NCI-H510A treated with DMSO at 0.1 percent for 48 hours (cell line): ENCODE measurements at places on chromosomes 13 and 19.

DNA sequence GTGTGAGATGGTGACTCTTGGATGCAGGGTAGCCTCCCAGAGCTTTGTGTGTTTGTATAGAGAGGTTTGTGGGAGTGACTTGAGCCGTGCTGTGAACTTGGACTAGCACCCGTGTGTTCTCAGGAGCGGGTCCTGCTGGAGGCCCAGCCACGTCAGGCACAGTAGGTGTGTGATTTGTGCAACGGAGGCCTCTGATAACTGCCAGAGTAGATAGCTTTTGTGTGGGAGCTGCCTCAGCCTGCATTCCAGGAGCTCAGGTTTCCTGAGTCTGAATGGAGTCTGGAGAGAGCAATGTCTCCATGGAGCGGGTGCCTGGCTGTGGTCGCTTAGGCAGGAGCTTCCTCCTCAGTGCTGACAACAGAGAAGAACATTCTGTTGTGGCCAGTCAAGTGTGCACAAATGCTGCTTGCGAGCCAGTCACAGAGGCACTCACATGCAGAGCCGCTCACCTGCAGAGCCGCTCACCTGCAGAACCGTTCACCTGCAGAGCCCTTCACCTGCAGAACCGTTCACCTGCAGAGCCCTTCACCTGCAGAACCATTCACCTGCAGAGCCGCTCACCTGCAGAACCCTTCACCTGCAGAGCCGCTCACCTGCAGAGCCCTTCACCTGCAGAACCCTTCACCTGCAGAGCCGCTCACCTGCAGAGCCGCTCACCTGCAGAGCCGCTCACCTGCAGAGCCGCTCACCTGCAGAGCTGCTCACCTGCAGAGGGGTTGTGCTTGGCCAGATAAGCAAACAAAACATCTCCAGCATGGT lies 32.6 kb downstream of the TFDP1 start:
- peak; percentile 56 for DNase-seq

- peak; percentile 91 for DNase-seq
Observed at GRCh38 chr19:12156223-12157058, at the start of gene ZNF625. Gene ZNF625, minus strand, starts transcription at chr19:12156734. Its CDS starts 176 bp downstream, at chr19:12156558.

- no peak for DNase-seq
Observed at GRCh38 chr19:29680447-29680846, 15.2 kb downstream of the PLEKHF1 start.

GRCh38 chr19:15905026-15905425 lies 7.2 kb upstream of the CYP4F2 start:
- no peak for DNase-seq

DNA sequence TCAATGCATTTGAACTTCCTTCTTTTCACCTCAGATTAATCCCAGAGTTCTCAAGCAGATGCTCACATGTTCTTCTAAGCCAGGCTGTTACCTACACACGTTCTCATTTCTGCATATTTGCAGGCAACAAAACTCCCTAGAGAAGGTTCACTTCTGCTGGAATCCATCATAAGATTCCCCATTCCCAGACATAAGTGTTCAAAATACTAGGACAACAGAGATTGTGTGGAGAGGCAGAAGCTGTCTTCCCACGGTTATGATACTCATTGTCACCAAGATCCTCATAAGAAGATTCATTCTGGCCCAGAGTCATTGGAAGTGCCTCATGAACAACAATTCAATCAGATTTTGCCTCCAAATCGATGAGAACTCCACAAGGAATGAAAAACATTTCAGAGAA lies 931.6 kb upstream of the MIR17HG start:
- DNase-seq = no peak

DNA sequence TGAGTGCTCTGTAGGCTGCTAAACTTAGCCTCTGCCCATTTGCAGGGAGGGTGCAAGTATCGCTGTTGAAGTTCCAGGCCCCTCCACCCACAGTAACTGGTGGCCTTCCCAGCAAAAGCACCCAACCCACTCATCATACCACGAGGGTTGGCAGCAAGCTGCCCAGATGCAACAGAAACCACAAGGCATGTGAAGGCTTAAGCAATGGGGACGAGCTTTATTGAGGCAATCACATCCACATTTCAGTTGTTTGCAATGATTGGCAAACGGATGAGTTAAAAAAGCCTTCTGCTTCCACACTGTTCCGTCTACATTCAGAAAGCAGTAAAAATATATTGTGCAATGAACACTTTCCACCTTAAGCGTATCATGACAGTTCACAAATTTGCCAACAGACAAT lies 10.3 kb downstream of the GJB6 start:
- no peak for DNase-seq

DNA sequence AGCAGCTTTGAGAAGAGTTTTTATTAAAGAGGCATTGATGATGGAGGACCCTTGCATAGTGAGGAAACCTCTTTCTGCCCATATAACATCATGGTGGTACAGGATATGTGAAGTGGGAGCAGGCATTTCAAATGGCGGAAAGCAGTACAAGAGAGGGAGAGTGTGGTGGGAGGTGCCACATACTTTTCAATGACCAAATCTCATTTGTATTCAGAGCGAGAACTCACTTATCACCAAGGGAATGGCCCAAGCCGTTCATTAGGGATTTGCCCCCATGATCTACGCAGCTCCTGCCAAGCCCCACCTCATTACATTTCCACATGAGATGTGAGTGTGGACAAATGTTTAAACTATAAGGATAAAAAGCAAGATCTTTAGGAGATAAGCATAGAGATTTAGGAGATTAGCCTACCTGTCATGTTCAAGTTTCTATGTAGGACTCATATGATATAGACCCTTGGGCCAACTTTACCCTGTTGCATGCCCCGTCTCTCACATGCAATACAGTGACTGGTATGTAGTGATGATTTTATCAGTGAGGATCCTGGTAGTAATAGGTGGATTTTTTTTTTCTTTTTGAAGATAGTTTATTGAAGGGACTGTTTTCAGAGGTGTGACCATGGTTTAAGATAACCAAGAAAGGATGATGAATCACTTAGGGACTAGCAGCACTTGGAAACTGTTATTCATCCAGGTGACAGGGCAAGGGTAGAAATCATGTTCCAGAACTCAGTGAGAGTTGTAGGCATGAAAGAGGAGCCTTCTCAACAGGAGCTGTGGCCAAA lies 38.3 kb downstream of the DNAJC15 start:
- no peak for DNase-seq

DNA sequence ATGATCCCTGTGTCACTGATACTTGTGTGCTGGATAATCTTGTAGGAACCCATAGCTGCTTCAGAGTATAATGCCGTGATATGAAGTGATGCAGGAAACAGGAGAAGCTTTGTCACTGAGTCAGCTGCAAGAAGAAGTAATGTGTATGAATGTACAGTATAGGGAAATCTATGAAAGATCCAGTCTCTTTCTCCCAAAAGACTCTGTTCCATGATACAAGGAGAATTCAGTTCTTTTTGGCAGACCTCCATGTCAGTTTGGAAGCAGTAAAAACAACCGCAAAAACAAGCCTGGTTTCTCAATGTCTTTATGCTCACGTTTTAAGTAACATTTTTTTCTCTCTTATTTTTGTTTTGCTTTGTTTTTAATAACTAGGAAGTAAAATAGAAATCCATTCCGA lies 33.9 kb downstream of the PCDH17 start:
- DNase-seq = no peak

DNA sequence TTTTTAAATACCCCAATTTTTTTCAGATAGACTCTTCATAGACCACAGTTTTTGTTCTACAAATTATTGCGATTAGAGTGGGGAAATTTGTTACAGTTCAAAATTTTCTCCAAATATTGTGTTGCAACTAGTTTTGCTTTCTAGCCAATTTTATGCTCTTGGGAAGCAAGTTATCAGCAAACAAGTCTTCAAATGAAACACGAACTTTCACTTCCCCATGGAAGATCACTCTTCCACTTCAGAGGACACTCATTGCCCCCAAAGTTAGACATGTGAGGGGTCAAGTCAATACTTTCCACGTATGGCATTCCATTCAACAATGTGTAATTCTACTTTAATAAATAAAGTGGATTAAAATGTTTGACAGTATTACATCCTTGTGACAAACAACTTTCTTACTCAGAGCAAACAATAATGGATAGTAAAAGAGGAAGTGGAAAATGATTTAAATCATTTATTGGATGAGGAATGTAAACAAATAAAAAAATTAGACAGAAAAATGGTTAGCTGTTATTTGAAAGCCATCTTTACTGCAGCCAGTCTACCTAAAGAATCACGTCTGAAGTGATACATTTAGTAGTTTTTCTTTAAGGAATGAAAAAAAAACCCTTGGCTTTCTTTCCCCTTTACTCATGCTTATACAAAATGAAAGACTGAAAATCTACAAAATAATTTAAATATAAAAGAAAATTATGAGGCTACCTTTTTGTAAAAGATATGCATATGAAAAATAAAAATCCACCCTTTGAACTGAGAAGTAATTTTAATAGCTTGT lies 41.2 kb upstream of the TNFSF11 start:
- no peak for DNase-seq

- DNase-seq = no peak
Observed at GRCh38 chr13:58573743-58574142, 942.2 kb downstream of the PCDH17 start.

DNA sequence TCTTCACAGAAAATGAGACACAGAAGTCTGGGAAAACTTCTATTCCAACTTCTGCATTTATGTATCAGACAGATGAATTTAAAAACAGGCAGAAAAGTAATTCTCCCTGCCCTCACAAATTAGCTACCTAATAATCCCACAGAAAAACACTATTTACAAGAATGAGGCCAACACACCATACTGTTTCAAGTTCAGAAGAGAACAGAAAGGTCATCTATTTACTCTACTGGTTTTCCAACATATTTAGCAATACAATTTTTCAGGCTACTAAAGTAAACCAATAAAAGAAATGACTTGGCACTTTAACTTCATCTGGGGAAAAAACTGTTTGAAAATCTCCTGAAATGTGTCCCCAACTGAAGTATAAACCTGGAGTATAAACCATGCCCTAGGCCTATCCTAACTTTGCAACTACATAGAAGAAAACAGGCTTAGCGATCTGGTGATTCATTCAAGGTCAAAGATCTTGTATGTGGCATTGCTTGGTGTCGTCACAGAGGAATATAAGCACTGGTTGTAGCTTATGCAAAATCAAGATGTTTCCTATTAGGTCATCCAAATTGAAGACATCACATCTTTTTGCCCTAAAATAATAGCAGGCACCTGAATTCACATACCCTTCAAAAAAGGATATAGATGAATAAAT lies 20.1 kb upstream of the EBPL start:
- no peak for DNase-seq

DNA sequence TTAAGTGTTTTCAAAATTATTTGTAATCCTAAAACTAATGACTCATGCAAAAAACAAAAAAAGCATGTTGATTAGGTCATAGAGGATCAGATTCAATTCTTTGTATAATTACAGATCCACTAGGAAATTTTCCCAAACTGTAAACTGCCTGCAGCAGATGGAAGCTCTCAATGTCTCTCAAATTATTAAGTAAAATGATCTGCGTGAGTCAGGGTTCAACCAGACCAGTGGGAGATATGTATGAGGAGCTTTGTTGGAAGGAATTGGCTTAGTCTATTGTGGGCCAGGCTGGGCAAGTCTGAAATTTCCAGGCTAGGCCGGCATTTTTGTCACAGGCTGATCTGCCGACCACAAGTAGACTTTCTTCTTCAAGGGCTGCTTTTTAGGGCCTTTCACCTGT lies 14.4 kb upstream of the SACS start:
- no peak for DNase-seq

DNA sequence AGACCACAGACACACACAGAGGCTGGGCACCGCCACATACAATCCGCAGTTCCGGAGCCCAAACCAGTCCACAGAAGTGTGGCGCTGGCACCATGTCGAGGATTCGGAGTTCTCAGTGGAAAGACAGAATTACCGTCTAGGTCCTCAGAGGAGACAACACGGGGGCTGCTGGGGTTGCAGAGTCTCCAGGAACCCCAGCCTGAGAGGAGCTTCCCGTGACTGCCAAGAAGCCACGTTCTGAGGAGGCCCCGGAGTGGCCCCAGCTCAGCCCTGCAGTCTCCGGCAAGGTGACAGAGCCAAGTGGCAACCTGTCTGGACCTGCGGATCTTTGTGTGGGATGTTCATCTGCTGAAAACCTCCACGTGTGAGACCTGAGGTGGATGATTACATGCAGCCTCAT lies 7.3 kb upstream of the ADPRHL1 start:
- no peak for DNase-seq

DNA sequence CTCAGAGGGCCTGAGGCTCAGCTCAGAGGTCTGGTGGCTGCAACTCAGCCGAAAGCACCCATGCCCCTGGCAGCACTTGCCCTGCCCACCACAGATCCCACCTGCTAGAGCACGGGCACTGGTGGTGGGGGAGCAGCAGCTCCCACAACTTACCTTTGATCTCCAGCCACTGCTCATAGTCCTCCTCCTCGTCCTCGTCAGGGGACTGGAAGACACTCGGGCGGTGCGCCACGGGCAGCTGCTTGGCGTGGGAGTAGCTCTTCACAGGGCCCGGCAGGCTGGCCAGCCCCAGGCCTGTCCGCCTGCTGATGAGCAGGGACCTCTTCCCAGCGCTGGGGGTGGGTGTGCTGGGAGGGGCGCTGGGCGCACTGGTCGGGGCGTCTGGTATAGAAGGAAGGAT lies 14.6 kb downstream of the SUGP1 start:
- no peak for DNase-seq

DNA sequence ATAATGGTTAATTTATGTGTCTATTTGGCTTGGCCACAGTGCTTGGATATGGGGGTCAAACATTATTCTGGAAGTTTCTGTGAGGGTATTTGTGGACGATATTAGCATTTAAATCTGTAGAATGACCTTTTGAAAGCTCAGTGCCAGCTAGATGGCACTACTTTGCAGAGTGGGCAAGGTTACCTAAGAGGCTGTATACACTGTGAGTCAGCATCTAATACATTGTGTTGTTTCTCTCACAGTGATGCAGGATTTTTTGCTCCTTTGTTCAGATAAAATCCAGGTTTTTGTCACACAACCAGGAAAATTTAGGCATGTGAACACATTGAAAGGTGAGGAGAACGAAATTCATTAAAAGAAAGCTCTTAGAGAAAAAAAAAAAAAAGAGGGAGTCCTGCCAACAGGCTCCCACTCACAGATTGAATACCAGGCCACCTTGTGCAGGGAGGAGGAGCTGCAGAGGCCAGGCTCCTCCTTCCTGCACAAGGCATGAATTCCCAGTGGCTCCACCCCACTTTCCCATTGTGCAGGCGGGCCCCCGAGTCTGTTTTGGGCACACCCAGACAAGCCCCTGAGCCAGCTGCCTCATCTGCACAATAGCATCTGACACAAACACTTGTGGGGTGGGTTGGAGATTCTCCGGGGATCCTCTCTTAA lies 551.0 kb upstream of the ATXN8OS start:
- DNase-seq = no peak

- DNase-seq = no peak
Observed at GRCh38 chr19:30567536-30568232, 195.5 kb downstream of the ZNF536 start.

GRCh38 chr13:33919120-33919519 lies 101.2 kb downstream of the RFC3 start:
- no peak for DNase-seq

DNA sequence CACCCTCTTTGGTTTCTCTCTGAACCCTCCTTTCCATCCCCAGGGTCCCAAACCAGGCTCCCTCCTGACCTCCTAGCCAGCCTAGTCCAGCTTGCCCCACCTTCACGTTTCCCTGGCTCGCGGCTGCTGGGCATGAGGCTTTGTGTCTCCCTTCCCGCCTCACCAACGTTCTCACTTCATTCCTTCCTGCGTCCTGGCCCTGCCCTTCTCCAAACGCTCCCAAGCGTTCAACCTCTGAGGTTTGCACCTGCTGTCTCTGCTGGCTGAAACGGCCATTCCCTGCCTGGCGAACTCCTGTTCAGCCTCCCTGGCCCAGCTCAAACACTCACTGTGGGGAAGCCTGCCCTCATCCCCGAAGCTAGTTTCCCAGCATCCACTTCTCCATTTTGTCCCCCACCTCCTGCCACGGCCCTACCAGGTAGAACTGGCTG lies 12.4 kb downstream of the EPS8L1 start:
- DNase-seq = no peak
